Ascending aorta (tissue), 2 donors: ENCODE measurements at places on chromosomes 1 and 21. TPM values are rescaled to one million over a fixed set of nuclear protein-coding genes. Genes with fewer than 3 reads are reported as not detected.

Gene ACAP3
- total RNA-seq: 105 TPM

Gene ATAD3C
- total RNA-seq: not detected

Gene FCER1G
- total RNA-seq: 69.9 TPM

Gene PTPRF
- total RNA-seq: 43.6 TPM

Gene RGS7
- not detected for total RNA-seq

Gene PLA2G2A
- total RNA-seq: 761 TPM

Gene CYYR1
- total RNA-seq: 29.6 TPM

Gene GPR161
- total RNA-seq: 16.3 TPM

Gene MX2
- 9.7 TPM for total RNA-seq

Gene LDLRAD1
- total RNA-seq: not detected

DNA sequence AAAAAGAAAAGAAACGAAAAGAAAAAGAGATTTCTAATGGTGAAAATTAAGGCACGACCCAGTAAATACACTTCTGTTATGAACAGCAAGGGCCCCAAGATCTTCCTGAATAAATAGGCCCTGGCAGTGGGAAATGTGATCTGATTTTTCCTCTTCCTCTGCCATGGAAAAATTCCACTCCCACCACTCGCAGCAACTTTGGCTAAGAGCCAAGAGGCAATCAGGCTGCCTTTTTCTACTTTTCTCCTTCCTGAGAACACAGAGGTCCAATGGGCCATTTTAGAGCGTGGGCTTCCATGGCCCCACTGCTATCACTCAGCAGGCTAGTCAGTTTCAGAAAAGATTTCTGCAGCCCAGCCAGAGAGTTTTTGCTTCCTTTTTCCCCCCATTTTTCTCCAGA is 33.7 kb upstream of the AK4 start:
- no peak overlapping the region for H3K4me3 ChIP-seq
- peaks cover 4% of the 10 kb centered on the region for H3K4me1 ChIP-seq
- no peaks in the 10 kb centered on the region for H3K36me3 ChIP-seq
- no peaks in the 10 kb centered on the region for H3K27me3 ChIP-seq
- DNase-seq: no peak

- H3K27ac ChIP-seq: no peak overlapping the region
- no peaks in the 10 kb centered on the region for H3K4me1 ChIP-seq
- peaks cover 74% of the 10 kb centered on the region for H3K36me3 ChIP-seq
- H3K27me3 ChIP-seq: no peaks in the 10 kb centered on the region
- DNase-seq: no peak
These were observed 19.0 kb downstream of the YARS1 start for GRCh38 chr1:32798191-32798590.

DNA sequence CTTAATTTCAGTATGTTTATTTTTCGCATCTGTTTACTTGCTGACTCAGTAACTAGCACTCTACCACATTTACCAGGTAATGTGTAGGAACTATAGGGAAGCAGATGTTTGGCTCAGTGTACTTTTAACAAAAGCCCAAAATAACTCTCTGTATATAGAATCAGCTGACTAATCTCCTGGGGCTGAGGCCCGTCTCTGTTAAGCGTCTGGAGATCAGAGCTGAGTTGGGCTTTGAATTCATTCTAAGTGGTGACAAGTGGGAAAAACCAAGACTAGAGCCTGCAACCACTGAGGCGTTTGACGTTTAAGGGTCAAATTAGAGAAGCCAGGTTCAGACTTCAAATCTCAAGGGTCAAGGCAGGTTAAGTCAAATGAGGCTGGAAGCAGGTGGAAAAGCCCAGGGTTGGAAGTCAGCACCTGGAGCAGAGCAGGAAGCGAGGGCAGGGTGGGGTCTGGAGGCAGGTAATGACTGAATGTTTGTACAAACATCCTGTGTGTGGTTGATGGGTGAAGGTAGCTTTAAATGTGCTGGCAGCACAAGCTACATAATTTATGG is 56.8 kb upstream of the LYST start:
- no peaks in the 10 kb centered on the region for H3K27me3 ChIP-seq
- no peak for DNase-seq
- no peak overlapping the region for H3K27ac ChIP-seq
- H3K4me1 ChIP-seq: peaks cover 4% of the 10 kb centered on the region
- no peaks in the 10 kb centered on the region for H3K36me3 ChIP-seq
- H3K4me3 ChIP-seq: no peak overlapping the region

GRCh38 chr1:239388159-239388485 is 1.8 kb downstream of the CHRM3 start:
- no peaks in the 10 kb centered on the region for H3K36me3 ChIP-seq
- H3K4me1 ChIP-seq: peaks cover 3% of the 10 kb centered on the region
- H3K27me3 ChIP-seq: no peaks in the 10 kb centered on the region

DNA sequence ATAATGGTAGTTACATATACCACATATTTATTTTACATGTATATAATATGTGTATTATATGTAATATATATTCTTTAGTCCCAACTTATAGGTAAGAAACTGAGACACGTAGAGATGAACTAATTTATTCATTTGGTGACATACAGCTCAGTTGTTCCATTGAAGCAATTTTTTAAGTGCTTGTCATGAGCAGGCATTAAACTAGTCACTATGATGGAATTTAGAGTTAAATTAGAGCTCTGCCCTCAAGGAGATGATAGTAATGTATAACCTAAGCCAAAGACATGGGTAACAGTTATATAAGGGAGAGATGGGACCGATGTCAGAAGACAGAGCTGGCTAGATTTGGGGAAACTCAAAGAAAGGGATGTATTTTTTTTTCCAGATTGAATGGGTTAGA is 83.0 kb downstream of the ST6GALNAC5 start:
- no peaks in the 10 kb centered on the region for H3K27me3 ChIP-seq
- H3K36me3 ChIP-seq: no peaks in the 10 kb centered on the region
- H3K27ac ChIP-seq: no peak overlapping the region
- no peaks in the 10 kb centered on the region for H3K4me1 ChIP-seq
- no peak overlapping the region for H3K4me3 ChIP-seq

DNA sequence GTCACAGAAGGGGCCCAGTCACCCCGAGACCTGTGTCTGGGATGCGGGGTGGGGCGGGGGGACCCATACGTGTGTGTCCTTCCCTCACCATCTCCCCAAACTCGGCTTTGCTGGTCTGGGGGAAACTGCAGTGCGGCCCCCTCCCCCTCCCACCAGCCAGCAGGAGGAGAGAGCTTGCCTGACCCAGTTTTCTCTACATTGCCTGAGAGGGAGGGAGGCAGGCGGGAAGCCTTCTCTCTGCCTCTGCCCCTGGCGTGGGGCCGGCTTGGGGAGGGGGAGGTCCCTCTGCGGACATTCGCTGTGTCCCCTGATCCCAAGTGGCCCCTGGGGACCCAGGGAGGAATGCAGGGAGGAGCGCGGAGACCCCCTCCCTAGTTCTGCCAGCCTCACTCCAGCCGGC is 3.9 kb downstream of the EPHA8 start:
- DNase-seq: no peak
- no peaks in the 10 kb centered on the region for H3K4me1 ChIP-seq
- no peaks in the 10 kb centered on the region for H3K36me3 ChIP-seq
- H3K27ac ChIP-seq: no peak overlapping the region

- H3K27ac ChIP-seq: no peak overlapping the region
- no peaks in the 10 kb centered on the region for H3K36me3 ChIP-seq
- H3K27me3 ChIP-seq: no peaks in the 10 kb centered on the region
- no peak for DNase-seq
- peaks cover 10% of the 10 kb centered on the region for H3K4me1 ChIP-seq
- H3K4me3 ChIP-seq: no peak overlapping the region
These were observed 65.5 kb downstream of the ITSN1 start for GRCh38 chr21:33707846-33708245.

DNA sequence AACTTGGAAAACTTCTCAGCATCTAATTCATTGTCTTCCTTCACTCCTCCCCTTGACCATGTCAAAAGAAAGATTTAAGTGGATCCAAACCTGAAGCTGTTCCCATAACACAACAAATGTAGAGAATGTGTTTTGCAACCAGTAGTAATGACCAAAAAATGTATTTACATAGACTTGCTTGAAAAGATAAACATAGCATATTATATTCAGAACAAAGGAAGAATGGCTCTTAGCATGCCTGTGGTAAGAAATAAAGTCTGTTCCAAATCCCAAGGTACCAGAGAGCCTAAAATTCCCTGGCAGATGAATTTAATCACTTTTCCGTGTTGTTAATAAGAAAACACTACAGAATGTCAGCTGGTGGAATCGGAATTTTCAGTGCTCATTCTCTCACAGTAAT is 36.8 kb downstream of the FMO3 start:
- H3K36me3 ChIP-seq: no peaks in the 10 kb centered on the region
- DNase-seq: no peak
- no peak overlapping the region for H3K4me3 ChIP-seq
- no peaks in the 10 kb centered on the region for H3K27me3 ChIP-seq
- peak overlapping the region; percentile 63 for H3K27ac ChIP-seq

DNA sequence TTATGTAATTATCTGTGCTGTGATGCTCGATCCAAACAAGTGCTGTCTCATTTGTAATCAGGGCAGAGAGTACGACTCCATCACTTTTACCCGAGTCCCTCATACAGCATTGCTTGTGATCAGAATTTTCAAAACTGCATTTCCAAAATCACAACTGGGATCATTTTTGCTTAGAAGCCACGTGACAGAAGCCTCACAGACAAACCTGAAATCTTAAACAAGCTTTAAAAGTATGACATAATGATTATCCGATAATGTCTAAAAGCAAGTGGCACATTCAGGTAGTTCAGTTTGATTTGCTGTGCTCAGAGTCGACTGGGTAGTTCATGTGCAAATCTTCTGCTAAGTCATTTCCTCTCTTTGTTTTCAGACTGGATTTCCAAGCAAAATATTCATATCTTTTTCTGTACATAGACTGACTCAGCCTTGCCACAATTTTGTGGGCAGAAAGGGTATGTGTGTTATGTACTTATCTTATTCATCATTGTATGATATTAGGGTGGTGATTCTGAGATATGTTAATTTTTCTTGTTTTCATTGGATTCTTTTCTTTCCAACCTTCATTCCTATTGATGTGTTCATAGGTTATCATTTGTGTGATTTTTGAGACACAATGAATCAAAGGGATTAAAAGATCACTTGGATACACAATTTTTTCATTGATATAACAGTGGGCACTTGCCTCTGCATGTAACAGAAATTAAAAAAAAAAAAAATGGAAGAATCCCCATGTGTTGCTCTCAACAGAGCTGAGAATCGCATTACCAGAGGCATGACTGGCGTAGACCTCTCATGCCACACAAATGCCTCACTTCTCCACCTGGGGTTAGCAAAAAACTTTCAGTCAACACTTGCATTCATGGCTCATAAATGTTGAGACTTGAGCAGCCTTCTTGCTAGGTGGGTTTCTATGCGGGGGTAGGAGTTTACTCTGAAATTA is 355.7 kb downstream of the LTN1 start:
- H3K27ac ChIP-seq: peak overlapping the region; percentile 86
- H3K36me3 ChIP-seq: no peaks in the 10 kb centered on the region
- no peak for DNase-seq
- H3K4me1 ChIP-seq: peaks cover 40% of the 10 kb centered on the region
- H3K4me3 ChIP-seq: peak overlapping the region; percentile 37
- H3K27me3 ChIP-seq: no peaks in the 10 kb centered on the region

DNA sequence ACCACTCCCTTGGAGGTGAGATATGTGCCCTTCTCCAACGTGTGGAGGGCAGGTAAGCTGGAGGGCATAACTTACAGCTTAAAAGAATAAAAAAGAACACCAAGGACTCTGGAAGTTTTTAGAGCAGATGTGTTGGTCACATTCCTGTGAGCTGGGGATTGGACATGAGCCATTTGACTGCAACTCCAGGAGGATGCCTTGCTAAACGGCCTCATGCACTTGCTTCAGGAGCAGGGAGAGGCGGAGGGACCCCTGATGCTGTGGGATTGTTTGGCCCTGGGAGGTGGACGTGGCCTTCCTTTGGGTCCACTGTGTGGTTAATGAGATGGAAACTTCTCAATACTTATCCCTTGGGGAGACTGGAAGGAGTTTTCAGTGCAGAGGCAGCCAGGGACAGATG is 185.6 kb downstream of the RHOU start:
- no peaks in the 10 kb centered on the region for H3K4me1 ChIP-seq
- no peaks in the 10 kb centered on the region for H3K27me3 ChIP-seq
- DNase-seq: no peak
- no peak overlapping the region for H3K4me3 ChIP-seq
- H3K27ac ChIP-seq: peak overlapping the region; percentile 89
- no peaks in the 10 kb centered on the region for H3K36me3 ChIP-seq

DNA sequence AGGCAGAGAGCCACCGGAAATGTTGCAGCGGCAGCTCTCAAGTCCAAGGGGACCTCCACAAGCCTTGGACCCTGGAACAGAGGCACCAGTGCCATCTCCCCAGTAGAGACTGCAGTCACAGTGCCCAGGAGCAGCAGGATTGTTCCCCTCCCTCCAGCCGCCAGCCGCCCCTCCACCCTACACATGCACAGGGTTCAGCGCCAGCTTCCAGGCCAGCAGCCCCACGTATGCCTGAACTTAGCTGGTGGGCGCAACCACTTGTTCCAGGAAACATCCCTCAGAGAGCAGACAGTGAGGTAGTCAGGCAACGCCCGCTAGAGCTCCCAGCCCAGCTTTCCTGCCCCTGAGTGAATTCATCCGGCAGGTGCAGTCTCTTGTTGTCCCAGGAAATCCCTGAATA is 1098.1 kb upstream of the NCAM2 start:
- no peaks in the 10 kb centered on the region for H3K36me3 ChIP-seq
- H3K4me1 ChIP-seq: no peaks in the 10 kb centered on the region
- H3K27me3 ChIP-seq: no peaks in the 10 kb centered on the region
- H3K27ac ChIP-seq: no peak overlapping the region
- no peak for DNase-seq
- H3K4me3 ChIP-seq: no peak overlapping the region

GRCh38 chr1:231763456-231763855 is 136.9 kb downstream of the DISC1 start:
- no peak overlapping the region for H3K27ac ChIP-seq
- H3K4me1 ChIP-seq: no peaks in the 10 kb centered on the region
- no peaks in the 10 kb centered on the region for H3K27me3 ChIP-seq
- H3K4me3 ChIP-seq: no peak overlapping the region
- DNase-seq: no peak
- H3K36me3 ChIP-seq: no peaks in the 10 kb centered on the region

- H3K27me3 ChIP-seq: no peaks in the 10 kb centered on the region
- H3K27ac ChIP-seq: no peak overlapping the region
- H3K4me1 ChIP-seq: no peaks in the 10 kb centered on the region
- DNase-seq: no peak
- H3K4me3 ChIP-seq: no peak overlapping the region
- no peaks in the 10 kb centered on the region for H3K36me3 ChIP-seq
These were observed 111.2 kb downstream of the IFI44 start for GRCh38 chr1:78760858-78761257.

- H3K36me3 ChIP-seq: no peaks in the 10 kb centered on the region
- no peaks in the 10 kb centered on the region for H3K27me3 ChIP-seq
- peak overlapping the region; percentile 2 for H3K27ac ChIP-seq
- no peak for DNase-seq
- peaks cover 6% of the 10 kb centered on the region for H3K4me1 ChIP-seq
- H3K4me3 ChIP-seq: no peak overlapping the region
These were observed 90.0 kb upstream of the TLR5 start for GRCh38 chr1:223233019-223233409.

- no peak for DNase-seq
- no peaks in the 10 kb centered on the region for H3K27me3 ChIP-seq
- no peak overlapping the region for H3K27ac ChIP-seq
These were observed 451.2 kb downstream of the USP25 start for GRCh38 chr21:16181018-16181417.

- no peak overlapping the region for H3K4me3 ChIP-seq
- H3K4me1 ChIP-seq: no peaks in the 10 kb centered on the region
- H3K27me3 ChIP-seq: no peaks in the 10 kb centered on the region
- DNase-seq: no peak
These were observed 49.4 kb downstream of the LEPR start for GRCh38 chr1:65469889-65470340.

GRCh38 chr1:154608397-154609270 is 648 bp upstream of the ADAR start:
- DNase-seq: peak; percentile 76
- H3K4me1 ChIP-seq: no peaks in the 10 kb centered on the region
- H3K36me3 ChIP-seq: no peaks in the 10 kb centered on the region
- H3K4me3 ChIP-seq: peak overlapping the region; percentile 95

- no peaks in the 10 kb centered on the region for H3K36me3 ChIP-seq
- H3K4me1 ChIP-seq: no peaks in the 10 kb centered on the region
These were observed 455.2 kb downstream of the PTPRU start for GRCh38 chr1:29691499-29691898.
